ENCODE measurements at places on chromosomes 12 and 14.
A peak's percentile ranks its signal among the peaks of the same experiment; 100 is the strongest.

DNA sequence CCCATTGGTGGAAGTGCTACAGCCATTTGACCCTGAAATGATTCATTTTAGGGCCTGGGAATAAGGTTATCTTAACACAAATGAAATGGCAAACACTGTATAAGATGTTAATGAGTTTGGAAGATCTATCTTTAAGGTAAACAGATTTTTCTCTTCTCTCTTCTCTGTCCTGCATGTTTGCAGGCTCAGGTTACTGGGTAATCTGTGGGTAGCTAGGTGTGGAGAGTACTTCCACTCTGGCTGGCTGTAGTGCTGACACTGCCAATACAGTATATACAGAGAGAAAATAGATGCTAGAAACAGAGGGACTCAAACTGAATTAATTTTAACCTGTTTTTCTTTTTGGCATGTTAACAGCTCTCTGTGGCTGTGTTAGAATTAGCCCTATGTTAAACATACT, 84.6 kb downstream of the SLC38A6 start:
- no peak for DNase-seq

- no peak for DNase-seq
Observed at GRCh38 chr12:67918441-67918840, 70.8 kb upstream of the IFNG-AS1 start.

- DNase-seq, result no peak
Observed at GRCh38 chr12:48106681-48107613, 1.1 kb upstream of the SENP1 start.

DNA sequence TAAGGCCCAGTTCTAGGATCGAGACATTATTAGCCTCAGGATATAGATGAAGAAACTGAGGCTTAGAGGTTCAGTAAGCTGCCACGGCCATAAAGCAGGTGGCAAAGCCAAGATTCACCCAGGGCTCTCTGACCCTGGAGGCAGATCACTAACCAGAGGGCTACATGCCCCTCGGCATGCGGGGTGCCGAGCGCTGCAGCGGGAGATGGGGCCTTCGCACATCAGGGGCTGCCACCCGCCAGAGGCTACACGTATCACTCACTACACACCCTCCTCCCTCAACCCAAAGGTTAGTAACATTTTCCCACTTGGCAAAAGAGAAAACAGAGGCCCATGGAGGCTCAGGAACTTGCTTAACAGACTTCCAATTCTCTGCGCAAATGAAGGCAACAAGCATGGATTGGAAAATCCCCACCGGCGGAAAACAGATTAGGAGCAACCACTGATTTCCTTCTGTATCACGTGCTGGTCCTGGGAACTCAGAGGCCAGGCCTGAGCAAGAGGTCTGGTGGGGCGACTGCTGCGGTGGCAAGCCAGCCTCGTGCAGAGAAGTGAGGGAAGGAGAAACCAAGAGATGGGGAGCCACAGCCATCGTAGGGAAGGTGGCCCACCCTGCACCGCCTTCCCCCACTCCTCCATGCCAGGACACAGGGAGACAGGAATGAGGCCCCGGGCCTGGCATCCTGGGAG, 6.0 kb downstream of the CCDC85C start:
- DNase-seq, result no peak

DNA sequence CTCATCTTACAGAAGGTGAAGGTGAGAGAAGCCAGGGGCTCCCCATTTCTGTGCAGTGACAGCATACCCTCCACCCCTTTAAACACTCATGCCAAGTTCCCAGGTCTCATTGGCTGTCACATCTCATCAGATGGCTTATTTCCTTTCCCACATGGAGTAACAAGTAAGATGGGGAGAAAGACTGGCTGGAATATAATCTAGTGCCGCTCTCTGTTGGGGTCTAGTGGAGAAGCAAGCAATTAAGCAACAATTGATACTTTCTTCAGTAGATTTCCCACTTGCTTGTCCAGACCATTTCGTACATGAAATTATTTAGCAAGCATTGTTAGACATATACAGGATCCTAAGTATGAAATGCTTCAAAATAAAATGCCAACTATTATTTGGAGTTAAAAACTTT, 92.2 kb downstream of the SLC5A8 start:
- DNase-seq, result no peak

GRCh38 chr14:73785336-73785833, 66.2 kb upstream of the PTGR2 start:
- peak; percentile 84 for DNase-seq

DNA sequence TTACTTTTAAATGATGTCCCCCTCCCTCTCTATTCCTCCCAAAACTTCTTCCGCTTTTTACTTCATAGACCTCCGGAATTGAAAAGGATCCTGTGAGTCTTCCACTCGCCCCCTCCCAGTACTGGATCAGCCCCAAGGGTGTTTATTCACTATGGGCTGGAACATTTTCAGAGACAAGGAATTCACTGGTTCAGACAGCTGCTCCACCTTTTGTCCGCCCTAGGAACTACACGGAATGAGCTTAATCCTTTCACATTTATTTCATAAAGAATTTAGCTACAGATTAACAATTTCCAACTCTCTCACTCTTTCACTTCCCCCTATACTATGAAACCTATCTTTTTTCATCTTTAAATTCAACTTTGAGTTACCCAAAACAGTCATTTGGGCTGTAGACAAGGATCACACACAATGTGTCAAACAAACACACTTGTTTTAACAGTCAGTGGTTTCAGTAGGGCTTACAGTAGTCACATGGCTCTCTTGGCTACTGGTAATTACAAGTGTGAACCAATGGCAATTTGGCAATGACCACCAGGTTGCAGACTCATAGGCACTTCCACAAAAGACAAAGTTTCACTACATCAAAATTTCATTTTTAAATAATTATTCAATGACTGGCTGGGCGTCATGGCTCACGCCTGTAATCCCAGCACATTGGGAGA, 20.6 kb downstream of the CNIH1 start:
- peak; percentile 76 for DNase-seq

- no peak for DNase-seq
Observed at GRCh38 chr14:71645656-71646055, 286.6 kb upstream of the RGS6 start.

- no peak for DNase-seq
Observed at GRCh38 chr14:35197015-35197414, 74.7 kb downstream of the PRORP start.

GRCh38 chr12:30823156-30823699, 68.5 kb upstream of the CAPRIN2 start:
- DNase-seq, result no peak

- peak; percentile 19 for DNase-seq
Observed at GRCh38 chr12:48296586-48297282, 54.0 kb downstream of the ZNF641 start.

GRCh38 chr14:55789406-55789805, 209.4 kb downstream of the KTN1 start:
- DNase-seq, result no peak

GRCh38 chr14:101548710-101549109, 12.6 kb upstream of the DIO3 start:
- DNase-seq, result no peak

GRCh38 chr14:22577334-22577908, 11.6 kb downstream of the DAD1 start:
- DNase-seq, result no peak

- DNase-seq, result no peak
Observed at GRCh38 chr12:68487721-68488309, 122.9 kb upstream of the RAP1B start.

- DNase-seq, result peak; percentile 81
Observed at GRCh38 chr14:99574099-99574880, 29.7 kb downstream of the CCDC85C start.

GRCh38 chr12:57487055-57487596, 742 bp upstream of the MARS1 start:
- DNase-seq, result no peak

GRCh38 chr12:34526946-34527345, 504.6 kb downstream of the ALG10 start:
- no peak for DNase-seq

DNA sequence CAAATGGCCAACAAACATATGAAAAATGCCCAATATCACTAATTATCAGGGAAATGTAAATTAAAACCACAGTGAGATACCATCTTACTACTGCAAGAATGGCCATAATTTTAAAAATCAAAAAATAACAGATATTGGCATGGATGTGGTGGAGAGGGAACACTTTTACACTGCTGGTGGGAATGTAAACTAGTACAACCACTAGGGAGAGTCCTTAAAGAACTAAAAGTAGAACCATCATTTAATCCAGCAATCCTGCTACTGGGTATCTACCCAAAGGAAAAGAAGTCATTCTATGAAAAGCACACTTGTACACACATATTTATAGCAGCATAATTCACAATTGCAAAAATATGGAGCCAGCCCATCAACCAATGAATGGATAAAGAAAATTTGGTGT, 459.7 kb downstream of the GXYLT1 start:
- DNase-seq, result no peak

DNA sequence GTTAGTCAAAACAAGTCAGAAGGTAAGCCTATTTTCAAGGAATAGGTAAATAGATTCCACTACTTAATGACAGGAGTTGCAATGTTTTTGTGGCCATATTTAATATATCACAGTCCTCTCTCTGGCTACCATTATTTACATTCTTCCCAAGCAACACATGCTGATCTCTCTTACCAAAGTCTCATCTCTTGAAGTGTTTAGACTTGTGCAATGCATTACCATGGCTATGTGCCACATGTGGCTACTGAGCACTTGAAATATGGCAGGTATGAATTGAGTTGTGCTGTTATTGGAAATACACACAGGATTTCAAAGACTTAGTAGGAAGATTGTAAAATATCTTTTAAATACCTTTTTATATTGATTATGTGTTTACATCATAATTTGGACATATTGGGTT, 262.4 kb upstream of the PDE3A start:
- no peak for DNase-seq

- peak; percentile 83 for DNase-seq
Observed at GRCh38 chr12:2284857-2285256, 232.1 kb downstream of the CACNA1C start.

GRCh38 chr14:50533241-50533705, 904 bp upstream of the MAP4K5 start:
- no peak for DNase-seq

- no peak for DNase-seq
Observed at GRCh38 chr14:21334202-21334906, 49.5 kb downstream of the SUPT16H start.

DNA sequence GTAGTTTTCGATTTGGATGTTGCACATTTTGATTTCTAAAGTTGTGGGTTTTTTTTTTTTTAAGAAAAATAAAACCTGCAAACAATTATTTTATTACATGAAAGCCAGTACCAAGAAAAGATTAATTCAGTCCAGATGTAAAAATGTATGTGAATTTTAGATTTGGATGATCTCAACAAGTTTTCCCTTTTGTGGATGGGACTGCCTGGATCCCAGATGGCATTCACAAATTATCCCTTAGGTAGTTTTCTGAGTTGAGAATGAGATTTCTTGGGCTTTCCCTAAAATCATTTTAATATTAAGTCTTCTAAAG, 2.8 kb downstream of the FRMD6 start:
- no peak for DNase-seq

GRCh38 chr14:75906680-75907280, 75.0 kb downstream of the TGFB3 start:
- DNase-seq, result peak; percentile 81

DNA sequence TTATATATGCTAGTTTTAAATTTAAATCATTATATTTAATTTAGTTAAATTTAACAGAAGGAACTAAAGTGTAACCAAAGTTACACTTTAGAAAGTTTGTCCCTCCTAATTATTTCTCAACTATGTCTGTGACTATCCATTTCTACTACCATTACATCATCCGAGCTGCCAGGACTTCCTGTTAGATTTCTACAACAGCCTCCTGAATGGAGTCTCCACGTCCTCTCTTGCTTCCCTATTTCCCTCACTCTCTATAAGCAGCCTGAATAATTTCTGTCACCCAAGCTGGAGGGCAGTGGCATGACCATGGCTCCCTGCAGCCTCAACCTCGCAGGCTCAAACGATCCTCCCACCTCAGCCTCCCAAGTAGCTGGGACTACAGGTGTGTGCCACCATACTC, 84.1 kb downstream of the TTC7B start:
- DNase-seq, result no peak

DNA sequence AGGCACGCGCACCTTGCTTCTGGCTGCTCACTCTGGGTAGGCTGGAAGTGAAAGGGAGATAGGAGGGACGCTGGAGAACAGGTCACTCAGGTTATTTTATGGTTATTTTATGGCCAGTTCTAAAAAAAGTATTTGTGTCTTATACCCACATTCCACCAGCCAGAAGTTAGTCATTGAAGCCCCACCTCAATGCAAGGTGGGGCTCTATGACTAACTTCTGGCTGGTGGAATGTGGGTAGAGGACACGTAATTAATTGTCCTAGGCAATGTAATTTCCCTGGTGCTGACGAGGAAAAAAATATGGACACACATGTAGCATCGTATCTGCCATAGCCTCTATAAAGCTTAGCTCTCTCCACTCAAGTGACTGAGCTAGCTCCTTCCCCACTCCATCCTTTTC, 104.9 kb downstream of the PDZRN4 start:
- no peak for DNase-seq

DNA sequence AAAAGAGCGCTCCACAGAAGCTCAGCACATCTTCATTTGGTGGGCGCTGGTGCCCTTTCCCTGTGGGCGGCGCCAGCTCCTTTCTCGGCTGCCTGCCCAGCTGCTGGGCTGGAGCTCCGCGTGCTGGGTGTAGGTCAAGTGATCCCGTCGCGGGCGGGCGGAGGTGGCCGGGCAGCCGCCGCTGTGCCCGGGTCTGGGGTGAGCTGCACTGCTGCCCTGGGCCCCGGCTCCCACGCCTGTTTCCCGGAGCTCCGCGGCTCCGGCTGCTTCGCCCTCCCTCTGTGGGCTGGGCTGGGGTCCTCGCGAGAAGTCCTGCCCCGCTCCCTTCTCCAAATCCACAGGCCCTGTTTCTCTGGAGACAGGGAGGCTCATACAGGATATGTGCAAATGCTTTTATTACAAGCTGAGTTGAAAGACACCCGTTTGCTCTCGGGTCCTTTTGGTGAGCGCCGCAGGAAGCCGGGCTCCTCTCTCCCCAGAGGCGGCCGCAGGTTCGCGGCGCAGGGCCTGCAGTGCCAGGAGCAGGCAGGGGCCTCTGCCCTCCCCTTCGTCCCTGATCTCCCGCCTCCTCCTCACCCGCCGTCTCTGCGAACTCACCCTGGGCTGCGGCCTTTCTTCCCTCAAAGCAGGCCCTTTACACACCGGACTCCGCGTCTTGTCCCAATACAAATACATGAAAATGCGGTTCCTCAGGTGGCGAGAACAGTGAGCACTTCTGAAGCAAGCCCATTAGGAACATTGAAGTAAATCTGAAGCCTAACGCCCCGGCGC, 67.8 kb upstream of the CAPRIN2 start:
- DNase-seq, result no peak

DNA sequence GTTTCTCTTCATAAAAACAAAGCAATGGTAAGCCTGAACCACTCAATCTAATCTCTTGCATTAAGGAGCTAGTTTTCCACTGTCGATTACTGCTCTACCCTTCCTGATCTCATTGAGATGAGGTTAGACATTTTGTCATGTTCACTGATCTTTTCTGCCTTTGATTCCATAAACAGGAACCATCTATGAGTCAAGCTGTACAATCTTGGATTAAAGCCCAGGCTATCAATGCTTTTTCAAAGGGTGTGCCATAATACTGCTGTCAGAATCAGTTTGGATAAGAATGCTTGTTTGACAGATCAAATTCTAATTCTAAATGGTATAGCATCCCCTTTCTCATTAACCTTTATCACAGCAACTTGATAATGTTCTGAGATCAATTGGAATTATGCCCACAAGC, 16.1 kb downstream of the GRIP1 start:
- DNase-seq, result peak; percentile 4
